ENCODE measurements at places on chromosomes 16 and 17.

DNA sequence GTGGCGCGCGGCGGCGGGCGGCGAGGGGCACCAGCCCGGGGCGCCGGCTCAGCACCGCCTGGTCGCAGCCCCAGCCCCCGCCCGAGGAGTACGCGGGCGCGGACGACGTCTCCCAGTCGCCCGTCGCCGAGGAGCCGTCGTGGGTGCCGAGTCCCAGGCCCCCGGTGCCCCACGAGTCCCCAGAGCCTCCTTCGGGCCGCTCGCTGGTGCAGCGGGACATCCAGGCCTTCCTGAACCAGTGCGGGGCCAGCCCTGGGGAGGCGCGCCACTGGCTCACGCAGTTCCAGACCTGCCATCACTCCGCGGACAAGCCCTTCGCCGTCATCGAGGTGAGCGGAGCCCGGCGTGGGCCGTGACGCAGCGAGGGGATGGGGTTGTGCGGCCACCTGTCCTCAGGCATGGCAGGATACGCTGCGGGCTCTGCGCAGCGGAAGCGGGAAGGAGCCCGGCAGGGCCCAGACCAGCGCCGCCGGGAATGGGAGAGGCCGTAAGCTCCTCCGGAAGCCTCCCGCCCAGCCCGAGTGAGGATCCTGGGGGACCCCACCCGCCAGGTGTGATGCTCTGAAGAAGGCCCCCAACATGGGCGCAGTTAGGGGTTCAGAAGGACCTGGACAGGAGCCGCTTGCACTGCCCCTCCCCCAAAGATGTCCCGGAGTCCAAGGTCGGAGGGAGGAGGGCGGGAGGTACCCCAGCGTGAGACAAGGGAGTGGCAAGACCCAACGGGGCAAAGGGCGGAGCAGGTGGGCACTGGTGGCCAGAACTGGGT, 522 bp downstream of the NAGS start:
- DNase-seq, result peak; percentile 20

GRCh38 chr16:81700780-81701165, 78.3 kb upstream of the PLCG2 start:
- DNase-seq, result no peak

DNA sequence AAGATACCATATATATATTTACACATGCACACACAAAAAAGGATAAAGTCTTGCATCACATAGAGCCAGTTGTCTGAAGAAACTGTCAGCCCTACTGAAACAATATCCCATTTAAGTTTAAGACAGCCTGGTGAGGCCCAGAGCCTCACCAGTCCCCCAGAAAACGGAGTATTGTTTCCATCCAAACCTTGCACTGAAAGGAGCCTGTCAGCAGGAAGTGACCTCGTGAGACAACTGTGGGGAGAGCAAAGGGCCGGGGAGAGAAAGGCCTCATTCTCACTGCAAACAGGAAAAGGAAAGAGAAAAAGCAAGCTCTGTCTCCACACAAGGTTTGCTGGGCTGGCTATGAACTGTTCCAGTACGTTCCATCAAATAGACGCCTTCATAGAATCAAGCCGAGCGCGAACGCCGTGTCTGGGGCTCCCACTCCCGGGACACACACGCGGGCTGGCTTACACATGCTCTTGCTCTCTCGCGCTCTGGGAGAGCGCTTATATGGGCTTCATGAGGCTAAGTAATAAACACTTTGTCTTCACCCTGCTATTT, 44.4 kb upstream of the ZFHX3 start:
- no peak for DNase-seq

- DNase-seq, result no peak
Measured at GRCh38 chr17:6926667-6927066, 69.2 kb upstream of the ALOX12 start.

GRCh38 chr17:39612935-39613464, 5.3 kb upstream of the NEUROD2 start:
- DNase-seq, result no peak

GRCh38 chr16:17070882-17071592, 399.7 kb downstream of the XYLT1 start:
- DNase-seq, result peak; percentile 79

GRCh38 chr16:55566432-55567175, at the start of gene CAPNS2:
Gene CAPNS2, plus strand, starts transcription at chr16:55566684. Its CDS starts 73 bp downstream, at chr16:55566757.
- DNase-seq, result no peak

- DNase-seq, result no peak
Measured at GRCh38 chr16:71205482-71206131, 24.9 kb downstream of the HYDIN start.

GRCh38 chr17:79261355-79262072, 186.9 kb downstream of the ENGASE start:
- no peak for DNase-seq

- no peak for DNase-seq
Measured at GRCh38 chr16:12300490-12300889, 324.0 kb downstream of the SNX29 start.

- no peak for DNase-seq
Measured at GRCh38 chr16:78562111-78562510, 462.7 kb downstream of the WWOX start.

GRCh38 chr17:33562792-33563191, 269.7 kb upstream of the ASIC2 start:
- DNase-seq, result no peak

DNA sequence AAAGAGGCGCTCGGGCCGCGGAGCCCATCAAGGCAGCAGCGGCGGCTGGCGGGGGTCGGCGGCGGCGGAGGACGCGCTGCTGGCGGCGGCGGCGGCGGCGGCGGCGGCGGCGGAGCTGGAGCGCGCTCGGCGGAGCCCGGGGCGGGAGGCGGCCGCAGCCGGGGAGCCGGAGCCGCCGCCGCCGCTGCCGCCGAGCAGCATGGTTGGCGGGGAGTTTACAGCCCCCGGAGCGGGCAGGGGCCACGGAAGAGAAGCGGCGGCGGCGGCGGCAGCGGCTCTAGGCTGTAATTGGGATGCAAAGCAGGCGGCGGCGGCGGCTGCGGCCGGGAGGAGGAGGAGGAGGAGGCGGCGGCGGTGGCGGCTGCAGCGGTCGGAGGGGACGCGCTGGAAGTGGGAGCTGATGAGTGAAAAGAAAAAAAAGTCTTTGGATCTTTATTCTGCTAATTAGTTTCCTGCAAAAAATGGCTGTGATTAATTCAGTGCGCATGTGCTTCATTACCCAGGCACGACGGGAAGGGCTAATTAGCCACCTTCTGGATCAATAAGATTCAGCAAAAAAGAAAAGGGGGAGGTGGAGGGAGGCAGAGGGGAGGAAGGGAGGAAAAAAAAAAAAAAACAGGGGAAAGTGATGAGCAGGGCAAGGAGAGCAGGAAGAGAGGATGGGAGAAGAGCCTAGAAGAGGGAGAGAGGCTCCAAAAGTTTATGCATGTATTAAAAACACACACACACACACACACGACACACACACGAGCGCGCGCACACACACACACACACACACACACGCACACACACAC, 10.9 kb upstream of the ZFHX3 start:
- DNase-seq, result no peak

DNA sequence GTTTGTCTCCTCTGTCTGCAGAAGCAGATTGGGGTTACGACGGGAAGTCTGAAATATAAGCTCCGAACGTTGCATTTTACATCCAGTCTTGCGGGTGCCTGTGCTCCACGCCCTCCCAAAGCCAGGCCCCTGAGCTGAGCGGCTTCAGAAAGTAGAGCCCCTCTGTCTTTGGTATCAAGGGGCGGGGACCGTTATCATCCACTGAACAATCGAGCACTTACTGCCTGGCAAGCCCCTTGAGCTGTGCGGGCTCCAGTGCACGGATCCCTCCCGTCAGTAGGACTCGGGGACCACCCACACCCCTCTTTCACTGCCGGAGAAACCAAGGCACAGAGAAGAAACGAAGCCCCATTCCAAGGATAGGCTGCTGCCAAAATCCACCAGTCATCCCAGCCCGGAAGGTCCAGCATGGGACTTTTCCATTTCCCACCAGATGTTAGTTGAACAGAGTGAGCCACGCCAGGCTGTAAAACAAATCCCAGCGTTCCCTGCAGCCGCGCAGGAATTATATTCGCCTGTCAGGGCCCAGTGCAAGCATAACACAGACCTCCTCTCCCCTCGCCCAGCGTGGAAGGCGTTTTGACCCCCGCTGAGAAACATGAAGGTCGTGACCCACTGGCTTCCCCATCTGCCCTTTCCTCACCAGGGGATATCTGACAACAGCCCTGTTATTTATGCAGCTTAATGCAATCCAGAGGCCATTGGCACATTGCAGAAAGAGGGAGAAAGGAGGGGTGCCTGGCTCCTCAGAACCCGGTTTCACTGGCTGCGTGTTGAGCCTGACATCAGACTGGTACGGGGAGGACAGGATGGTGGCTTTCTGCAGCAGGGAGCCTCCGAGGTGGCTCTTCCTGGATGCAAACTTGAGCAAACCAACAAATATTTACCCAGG, 212.2 kb upstream of the FOXF1 start:
- no peak for DNase-seq

- no peak for DNase-seq
Measured at GRCh38 chr16:2048116-2048543, 345 bp downstream of the TSC2 start.

- DNase-seq, result no peak
Measured at GRCh38 chr17:50264263-50265113, 9.8 kb upstream of the TMEM92 start.
